ENCODE measurements at places on chromosomes 13 and 19.

- no peak for DNase-seq
Measured at GRCh38 chr13:89150362-89150761, 1479.2 kb downstream of the SLITRK5 start.

GRCh38 chr13:104759069-104759468 is 1692.9 kb upstream of the SLC10A2 start:
- no peak for DNase-seq

GRCh38 chr19:48878196-48879024 is 6.2 kb downstream of the PPP1R15A start:
- DNase-seq = no peak

GRCh38 chr13:75825161-75825560 is 189.0 kb downstream of the LMO7 start:
- no peak for DNase-seq

GRCh38 chr13:87671031-87671752 is at the start of gene SLITRK5:
Gene SLITRK5 (plus strand): TSS chr13:87671371. CDS start chr13:87675389, 4,018 bp downstream.
- peak; percentile 93 for DNase-seq

- no peak for DNase-seq
Measured at GRCh38 chr19:37803249-37803840, 24.0 kb upstream of the ZNF573 start.

- no peak for DNase-seq
Measured at GRCh38 chr19:28489776-28490175, 723.2 kb downstream of the UQCRFS1 start.

All from esophagus muscularis mucosa (tissue), 4 donors.